ENCODE measurements at places on chromosomes 7 and 10.

GRCh38 chr7:43647339-43647672 is 64.4 kb downstream of the STK17A start:
- no peak for DNase-seq

GRCh38 chr10:12500381-12501303 is 151.3 kb downstream of the CAMK1D start:
- peak; percentile 58 for DNase-seq

GRCh38 chr10:24277771-24278170 is 68.8 kb downstream of the KIAA1217 start:
- no peak for DNase-seq

DNA sequence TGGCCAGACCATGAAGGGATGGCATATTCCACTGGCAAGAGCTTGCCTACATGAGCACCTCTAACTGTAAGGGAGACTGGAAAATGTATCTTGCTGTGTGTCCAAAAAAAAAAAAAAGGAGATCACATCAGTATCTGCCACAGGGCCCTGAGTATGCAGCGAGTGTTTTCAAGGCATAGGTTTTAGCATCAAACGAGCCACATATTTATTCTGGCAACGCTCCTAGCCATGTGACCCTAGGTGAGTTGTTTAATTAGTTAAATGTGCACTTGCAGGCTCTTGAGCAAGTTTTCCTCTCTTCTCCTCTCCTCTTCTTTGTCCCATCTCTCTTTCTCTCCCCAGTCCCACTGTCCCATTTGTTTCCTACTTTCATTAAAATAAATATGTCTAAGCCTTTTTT is 428.7 kb upstream of the AKR1E2 start:
- DNase-seq: no peak

DNA sequence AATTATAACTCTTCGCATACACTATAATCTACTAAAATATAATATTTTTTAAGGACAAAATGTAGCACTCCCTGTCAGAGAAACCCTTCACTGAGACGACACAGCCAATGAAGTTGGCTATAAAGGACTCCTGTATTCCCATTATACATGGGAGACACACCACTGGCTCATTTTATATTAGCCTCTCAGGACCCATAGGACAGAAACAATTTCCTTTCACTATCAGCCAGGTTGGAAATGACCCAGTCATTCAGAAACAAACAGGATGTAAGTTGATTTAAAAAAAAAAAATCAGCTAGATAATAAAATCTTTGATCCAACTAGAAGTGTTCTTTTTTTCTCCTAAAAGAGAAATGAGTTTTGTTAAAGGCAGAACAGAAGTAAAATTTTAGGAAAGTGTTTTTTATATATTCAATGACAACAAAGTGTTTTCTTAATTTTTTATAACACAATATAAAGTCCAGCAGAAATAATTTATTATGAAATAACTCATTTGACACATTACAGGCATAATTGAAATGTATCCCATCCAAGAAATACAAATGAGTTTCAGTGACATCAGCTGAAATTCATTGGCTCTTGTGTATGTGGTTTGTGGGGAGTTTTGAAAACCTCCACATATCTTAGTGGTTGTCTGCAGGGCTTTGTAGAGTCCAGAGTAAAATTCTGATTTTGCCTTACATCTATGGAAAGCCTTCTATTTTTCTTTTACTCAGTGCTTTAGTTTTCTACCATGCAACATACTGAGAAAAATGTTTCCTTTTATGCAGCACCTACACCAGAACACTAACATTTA is 64.1 kb downstream of the CTTNBP2 start:
- peak; percentile 1 for DNase-seq

DNA sequence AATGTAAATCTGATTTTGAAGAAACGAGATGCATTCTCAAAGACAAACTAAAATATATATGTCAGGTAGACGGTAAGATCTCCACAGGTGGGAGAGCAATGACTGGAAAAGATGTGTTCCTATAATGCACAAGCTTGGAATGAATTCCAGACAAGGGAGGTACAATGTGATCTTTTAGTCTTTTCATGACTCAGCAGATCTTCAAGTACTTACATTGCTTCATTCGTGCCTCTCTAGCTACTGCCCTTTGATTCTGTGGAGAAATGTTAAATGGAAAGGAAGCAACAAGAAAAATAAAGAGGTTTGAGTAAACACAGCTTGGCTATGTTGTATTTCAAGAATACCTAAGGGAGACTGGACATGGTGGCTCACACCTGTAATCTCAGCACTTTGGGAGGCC is 106.6 kb downstream of the GAD2 start:
- no peak for DNase-seq

DNA sequence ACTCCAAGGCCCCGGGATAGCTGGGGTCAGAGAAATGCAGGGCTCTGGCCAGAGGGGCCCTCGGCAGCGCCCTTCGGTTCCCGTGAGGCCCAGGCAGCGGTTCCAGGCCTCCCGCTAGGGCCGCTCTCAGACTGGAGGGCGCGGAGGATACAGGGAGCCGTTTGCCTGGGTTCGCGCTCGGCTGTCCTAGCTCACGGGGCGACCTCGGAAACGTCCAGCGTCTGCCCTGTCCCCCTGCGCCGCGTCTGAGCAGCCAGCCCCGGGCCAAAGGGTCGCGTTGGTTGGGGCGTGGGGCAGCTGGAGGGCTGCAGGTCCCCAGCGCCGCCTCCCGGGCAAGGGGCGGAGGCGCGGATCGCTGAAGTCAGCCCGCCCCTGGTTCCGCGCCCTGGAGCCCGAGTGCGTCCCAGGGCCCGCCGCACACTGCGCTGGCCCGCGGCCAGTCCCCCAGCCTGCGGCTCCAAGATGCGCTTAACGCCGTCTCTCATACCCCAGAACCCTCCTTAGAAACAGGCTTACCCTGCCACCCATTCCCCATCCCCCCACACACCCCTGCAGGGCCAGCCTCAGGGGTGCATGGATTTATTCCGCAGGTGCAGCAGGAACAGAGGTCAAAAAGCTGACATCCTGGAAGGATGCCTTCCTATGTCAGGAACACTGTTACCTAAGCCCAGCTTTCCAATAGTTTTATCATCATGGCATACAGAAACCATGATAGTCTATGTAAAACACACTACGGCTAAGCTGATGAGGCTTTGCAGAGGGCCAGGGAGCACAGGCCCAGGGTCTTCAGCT is 22.1 kb upstream of the OPN4 start:
- no peak for DNase-seq

DNA sequence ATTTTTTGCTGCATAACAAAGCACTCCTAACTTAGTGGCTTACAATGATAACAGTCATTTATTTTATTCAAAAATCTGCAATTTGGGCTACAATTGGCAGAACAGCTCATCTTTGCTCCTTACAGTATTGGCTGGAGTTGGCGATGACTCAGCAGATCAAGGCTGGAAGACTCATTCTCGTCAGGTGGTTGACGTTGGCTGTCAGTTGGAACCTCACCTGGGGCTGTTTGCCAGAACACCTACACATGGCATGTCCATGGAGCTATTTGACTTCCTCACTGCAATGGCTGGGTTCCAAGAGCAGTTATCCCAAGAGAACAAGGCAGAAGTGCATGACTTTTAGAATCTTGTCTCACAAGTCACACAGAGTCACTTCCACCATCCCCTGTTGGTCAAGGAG is 75.1 kb downstream of the NOD1 start:
- DNase-seq: no peak

GRCh38 chr10:774661-775244 is 85.3 kb upstream of the DIP2C start:
- DNase-seq: no peak

DNA sequence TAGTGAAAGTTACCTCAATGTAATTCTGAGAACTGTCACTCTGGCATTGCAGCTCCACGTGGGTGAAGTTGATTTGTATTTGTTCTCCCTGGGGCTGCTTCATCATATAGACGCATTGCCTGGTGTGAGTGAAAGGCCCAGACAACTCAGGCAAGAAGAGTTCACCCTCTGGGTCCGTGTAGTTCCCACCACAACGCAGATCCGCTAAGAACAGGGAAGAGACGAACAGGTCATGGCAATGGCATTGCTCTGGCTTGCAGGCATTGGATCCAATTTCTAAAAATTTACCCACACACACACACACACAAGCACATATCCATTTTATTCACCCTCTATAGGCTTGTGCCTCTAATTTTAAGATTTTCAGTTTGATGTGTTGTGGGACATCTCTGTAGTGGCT is 45.4 kb downstream of the CUBN start:
- no peak for DNase-seq

DNA sequence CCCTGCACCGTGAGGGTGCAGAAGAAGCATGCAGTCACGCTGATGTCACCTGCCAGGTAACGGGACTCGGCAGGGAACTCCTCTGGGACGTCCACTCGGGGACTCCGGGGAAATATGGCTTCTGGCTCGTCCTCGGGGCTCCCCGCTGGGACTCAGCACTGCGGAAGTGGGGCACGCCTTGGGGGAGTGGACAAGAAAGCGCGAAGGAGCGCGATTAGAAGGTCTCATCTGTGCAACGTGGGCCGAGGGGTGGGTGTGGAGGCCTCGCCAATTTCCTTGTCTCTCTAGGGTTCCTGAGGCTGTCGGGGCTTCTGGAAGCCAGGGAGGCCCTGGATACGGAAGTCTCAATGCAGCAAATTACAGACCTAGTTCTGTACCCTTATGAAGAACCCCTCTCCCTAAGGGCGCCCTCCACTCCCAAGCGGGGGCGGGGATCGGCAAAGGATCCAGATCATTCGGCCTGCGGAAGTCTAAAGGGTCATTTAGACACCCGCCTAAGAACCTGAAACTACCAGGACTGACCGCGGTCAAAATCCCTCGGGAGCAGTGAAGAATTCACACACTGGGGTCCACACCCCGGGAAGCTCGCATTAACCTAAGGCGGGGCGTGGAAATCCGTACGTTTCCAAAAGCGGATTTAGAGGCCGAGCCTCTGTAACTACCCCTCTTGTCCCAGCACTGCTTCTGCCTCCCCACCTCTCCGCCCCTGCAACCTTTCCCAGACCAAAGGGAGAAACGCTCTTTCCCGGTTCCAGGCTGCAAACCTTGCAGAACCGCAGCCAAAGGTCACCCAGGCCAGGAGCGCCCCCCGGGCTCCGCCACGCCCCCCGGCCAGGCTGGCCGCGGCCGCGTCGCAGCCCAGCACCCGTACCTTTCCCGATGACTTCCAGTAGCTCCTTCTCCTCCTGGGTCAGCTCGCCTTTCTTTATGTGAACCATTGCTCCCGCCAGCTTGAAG is 640 bp downstream of the ANKMY2 start:
- peak; percentile 35 for DNase-seq

GRCh38 chr10:125878957-125879835 is 1.9 kb downstream of the DHX32 start:
- no peak for DNase-seq

- no peak for DNase-seq
Observed at GRCh38 chr7:112006071-112006470, 200.1 kb downstream of the DOCK4 start.

DNA sequence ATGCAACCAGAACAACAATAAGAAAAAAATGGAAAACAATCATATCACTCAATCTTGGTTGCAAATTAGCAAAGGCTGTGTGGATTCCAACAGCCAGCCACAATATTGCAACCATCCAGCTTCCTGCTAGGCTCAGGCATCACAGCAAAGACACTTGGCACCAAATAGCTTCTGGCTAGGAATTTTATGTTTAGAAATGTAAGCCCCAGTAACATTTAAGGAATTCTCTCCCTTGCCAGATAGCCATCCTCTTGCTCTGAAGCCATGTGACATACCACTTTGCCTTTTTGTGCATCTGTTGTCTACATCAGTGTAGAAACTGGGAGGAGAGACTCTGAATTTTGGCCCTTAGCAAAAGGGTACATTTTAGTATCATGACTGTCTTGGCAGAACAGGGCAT is 22.2 kb downstream of the MKX start:
- DNase-seq: no peak

DNA sequence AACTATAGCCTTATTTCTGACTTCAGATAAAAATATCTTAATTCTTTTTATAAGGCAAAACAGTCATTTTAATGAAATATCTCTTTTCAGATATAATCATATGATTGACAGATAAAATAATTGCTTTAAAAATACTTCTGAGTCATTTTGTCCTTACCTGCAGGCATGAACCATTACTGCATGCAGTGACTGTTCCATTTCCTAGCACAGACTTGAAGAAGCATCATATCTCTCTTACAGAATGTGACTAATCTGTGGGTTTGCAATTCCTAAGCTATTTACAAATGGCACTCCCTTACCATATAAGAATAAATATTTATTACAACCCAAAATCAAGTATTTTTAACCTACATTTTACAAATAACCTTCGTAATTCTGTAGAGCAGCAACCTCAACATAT is 120.7 kb downstream of the SRPK2 start:
- DNase-seq: no peak

DNA sequence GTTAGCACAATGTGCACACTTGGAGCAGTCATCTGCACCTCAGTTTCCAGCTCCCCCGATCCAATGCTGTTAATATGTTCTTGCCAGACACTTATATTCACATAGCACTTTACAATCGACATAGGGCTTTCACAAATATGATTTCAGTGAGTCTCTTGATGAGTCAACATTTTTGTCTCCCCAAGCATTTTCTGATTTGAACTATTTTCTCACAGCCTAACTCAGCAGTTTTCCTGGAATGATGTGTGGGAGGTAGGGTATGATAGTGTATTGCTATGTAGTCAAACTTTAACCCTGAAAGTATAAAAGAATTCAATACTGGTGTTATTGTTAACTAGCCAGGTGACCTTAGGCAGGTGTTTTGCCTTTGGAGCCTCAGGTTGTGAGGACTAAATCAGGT is 82.5 kb upstream of the LRGUK start:
- DNase-seq: no peak

- DNase-seq: no peak
Observed at GRCh38 chr10:128627811-128628210, 501.6 kb upstream of the MKI67 start.

GRCh38 chr10:45064998-45065397 is 64.3 kb downstream of the ZNF22 start:
- no peak for DNase-seq

- DNase-seq: no peak
Observed at GRCh38 chr10:76950354-76950753, 687.3 kb downstream of the KCNMA1 start.

DNA sequence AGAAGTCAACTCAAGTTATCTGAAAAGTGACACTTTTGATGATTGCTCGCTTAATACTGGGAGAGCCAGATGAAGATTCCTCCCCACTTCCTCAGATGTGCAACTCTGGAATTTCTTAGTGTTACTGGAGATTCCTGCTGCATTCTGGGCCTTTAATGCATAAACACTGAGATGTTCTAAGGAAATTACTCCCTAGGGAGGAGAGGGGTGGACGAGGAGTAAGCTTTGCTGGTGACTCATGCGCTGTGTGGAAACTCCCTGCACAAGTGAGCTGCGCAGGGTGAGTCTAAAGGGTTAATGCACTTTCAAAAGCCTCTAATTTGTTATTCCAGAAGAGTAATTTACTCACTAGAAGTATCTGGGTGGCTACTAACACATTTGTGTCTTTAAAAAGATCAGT is 46.3 kb downstream of the EGFR start:
- peak; percentile 25 for DNase-seq

- peak; percentile 34 for DNase-seq
Observed at GRCh38 chr7:80444811-80445210, 67.1 kb downstream of the GNAT3 start.

DNA sequence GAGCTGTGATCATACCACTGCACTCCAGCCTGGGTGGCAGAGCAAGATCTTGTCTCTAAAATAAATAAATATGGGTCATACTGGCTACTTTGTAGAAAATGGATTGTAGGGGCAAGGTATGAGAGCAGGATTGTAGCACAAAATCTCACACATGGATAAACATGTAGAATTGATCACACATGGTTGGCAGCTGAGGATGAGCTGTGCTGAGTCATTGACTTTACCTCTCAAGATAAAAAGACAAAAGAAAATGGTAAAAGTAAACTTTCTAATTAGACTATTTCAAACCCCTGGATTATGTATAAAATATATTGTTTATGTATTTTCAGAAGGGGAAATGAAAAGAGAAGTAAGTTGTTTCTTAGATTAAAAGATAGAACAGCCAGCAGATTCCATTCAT is 69.3 kb downstream of the APBB1IP start:
- no peak for DNase-seq

All from MV-4-11 (cell line).